H1 (cell line): ENCODE measurements at places on chromosomes 2 and 18.

GRCh38 chr18:27785815-27786471 lies 391.0 kb downstream of the CDH2 start:
- no peak overlapping the region for H3K27ac ChIP-seq
- no peak overlapping the region for H3K4me3 ChIP-seq
- no peaks in the 10 kb centered on the region for H3K27me3 ChIP-seq
- DNase-seq, result no peak

DNA sequence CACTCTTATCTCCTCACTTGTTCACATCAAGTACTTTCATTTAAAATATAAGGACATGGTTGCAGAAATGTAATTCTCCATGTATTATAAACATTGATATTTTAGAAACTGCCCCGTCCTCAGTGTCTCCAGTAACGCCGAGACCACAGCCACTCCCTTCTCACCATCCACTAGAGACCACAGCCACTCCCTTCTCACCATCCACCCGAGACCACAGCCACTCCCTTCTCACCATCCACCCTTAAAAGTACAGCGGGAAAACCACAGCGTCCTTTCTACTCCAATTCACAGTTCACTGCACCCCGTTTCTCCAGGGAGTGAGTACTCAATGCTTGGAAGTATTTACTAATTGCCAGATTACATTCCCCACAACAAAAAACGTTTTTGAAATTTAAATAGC lies 1452.2 kb upstream of the ACVR2A start:
- DNase-seq, result no peak
- H3K4me1 ChIP-seq, result no peaks in the 10 kb centered on the region
- no peaks in the 10 kb centered on the region for H3K36me3 ChIP-seq
- no peak overlapping the region for H3K4me3 ChIP-seq
- H3K27me3 ChIP-seq, result no peaks in the 10 kb centered on the region

DNA sequence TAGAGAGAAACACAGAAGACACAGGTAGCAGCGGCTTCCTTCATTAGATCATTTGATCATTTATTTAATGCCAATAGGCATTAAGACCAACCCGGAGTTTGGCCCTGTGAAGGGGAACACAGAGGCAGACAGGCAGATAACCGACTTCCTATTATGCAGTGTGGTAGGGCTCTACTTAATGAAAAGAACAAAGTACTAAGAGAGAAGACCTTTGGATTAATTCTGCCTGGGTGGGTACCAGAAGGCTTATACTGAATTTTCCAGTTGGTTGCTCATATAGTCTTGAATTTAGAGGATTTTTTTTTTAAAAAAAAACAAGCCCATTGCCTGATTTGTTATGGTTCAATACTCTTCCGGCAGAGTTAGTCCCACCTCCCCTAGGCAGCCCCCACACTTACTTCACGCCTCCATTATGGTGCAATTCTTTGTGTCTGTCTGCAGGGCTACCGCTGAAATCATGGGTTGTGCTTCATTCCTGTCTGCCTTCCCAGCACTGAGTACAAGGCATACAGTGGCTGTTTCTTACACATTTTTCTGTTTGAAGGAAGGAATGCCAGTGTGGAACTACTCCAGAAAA lies 244.3 kb upstream of the APCDD1 start:
- no peaks in the 10 kb centered on the region for H3K4me1 ChIP-seq
- no peak for DNase-seq
- H3K27ac ChIP-seq, result no peak overlapping the region
- H3K36me3 ChIP-seq, result no peaks in the 10 kb centered on the region
- H3K27me3 ChIP-seq, result no peaks in the 10 kb centered on the region

DNA sequence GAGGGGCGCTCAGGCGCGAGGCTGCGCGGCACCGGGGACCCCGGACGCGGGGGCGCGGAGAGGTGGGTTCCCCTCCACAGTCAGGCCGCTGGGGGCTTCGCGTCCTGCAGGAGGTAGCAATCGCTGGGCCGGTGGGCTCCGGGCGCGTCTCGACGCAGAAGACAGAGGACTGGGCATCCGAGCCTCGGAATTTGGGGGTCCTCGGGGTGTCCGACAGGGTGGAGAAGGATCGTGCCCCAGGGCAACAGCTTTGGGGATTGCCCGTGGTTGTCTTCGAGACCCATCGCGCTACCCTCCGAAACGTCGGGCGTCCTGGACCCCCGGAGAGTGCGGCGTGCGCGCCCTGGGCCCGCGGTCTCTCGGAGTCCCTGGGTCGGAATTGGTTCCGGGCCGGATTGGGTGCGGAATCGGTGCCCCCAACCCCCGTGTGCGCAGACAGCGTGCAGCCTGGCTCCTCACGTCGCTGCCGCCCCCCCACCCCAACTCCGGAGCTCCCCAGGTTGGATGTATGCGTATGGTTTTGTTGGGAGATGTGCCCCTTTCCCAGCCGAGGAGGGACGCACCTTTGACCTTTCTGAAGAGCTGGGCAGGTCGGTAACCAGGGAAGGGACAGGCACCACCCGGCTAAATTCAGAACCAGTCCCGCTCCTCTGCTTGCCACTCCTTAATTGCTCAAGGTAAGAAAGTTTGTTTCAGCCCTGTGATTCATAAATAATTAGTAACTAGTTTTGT lies 750 bp downstream of the NPAS2 start:
- no peaks in the 10 kb centered on the region for H3K36me3 ChIP-seq
- peaks cover 57% of the 10 kb centered on the region for H3K27me3 ChIP-seq

DNA sequence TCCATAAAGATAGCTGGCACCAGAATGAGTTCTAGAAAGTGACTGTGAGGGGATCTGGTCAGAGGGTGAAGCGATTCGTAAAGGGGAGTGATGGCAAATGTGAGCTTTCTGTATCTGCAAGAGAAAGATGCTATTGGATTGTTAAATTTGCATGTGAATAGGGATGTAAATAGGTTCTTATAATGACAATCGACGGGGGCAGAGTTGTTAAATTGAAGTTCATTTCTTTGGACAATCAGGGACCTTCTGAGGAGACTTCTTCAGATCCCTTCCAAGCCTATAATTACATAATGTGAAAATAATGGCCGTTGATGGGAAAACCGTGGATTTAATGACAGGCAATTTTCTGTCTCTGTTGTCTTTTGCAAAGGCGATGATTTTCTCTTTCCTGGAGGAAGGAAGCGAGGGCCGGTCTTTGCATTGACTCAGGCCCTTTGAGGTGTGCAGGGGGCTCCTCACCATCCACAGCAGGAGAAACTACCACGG lies 52.2 kb upstream of the TMEM18 start:
- H3K36me3 ChIP-seq, result no peaks in the 10 kb centered on the region
- H3K27ac ChIP-seq, result peak overlapping the region; percentile 89
- no peaks in the 10 kb centered on the region for H3K27me3 ChIP-seq
- peaks cover 10% of the 10 kb centered on the region for H3K4me1 ChIP-seq
- peak overlapping the region; percentile 5; the same call in 1 of the 2 replicates for H3K4me3 ChIP-seq

GRCh38 chr2:86229221-86229620 lies 30.0 kb downstream of the MRPL35 start:
- no peaks in the 10 kb centered on the region for H3K36me3 ChIP-seq
- no peaks in the 10 kb centered on the region; the same call in 1 of the 2 replicates for H3K4me1 ChIP-seq
- no peak overlapping the region for H3K27ac ChIP-seq
- DNase-seq, result no peak
- H3K27me3 ChIP-seq, result no peaks in the 10 kb centered on the region
- H3K4me3 ChIP-seq, result no peak overlapping the region

GRCh38 chr2:23706613-23707078 lies 220.3 kb downstream of the ATAD2B start:
- H3K4me3 ChIP-seq, result no peak overlapping the region
- no peaks in the 10 kb centered on the region for H3K27me3 ChIP-seq
- H3K4me1 ChIP-seq, result peaks cover 10% of the 10 kb centered on the region
- no peak overlapping the region for H3K27ac ChIP-seq

GRCh38 chr2:179528576-179529069 lies 264.0 kb upstream of the SESTD1 start:
- H3K27ac ChIP-seq, result no peak overlapping the region
- no peak for DNase-seq
- no peak overlapping the region for H3K4me3 ChIP-seq
- no peaks in the 10 kb centered on the region for H3K27me3 ChIP-seq
- H3K36me3 ChIP-seq, result no peaks in the 10 kb centered on the region
- no peaks in the 10 kb centered on the region; the same call in 1 of the 2 replicates for H3K4me1 ChIP-seq

DNA sequence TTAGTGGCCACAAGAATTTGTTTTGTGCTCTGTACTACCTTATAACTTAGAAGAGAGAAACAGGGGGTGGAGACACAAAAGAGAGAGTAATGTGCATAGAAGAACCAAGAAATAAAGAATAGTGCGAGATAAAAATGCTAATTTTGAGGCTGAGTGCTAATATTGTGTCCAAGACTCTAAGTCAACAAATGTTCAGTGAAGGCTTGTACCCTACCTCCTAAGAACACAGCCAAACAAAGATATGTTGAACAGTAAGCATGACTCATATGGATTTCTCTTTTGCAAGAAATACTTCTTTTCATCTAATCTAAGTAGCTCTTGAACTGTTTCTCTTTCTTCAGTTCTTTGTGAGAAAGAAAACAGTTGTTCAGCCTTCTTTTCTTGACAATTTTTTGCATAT lies 45.2 kb downstream of the GAREM1 start:
- H3K4me3 ChIP-seq, result no peak overlapping the region
- no peaks in the 10 kb centered on the region for H3K4me1 ChIP-seq
- H3K27me3 ChIP-seq, result no peaks in the 10 kb centered on the region
- no peak for DNase-seq

- H3K36me3 ChIP-seq, result no peaks in the 10 kb centered on the region
- H3K4me3 ChIP-seq, result no peak overlapping the region
- no peak overlapping the region for H3K27ac ChIP-seq
- H3K4me1 ChIP-seq, result peaks cover 2% of the 10 kb centered on the region; the same call in 1 of the 2 replicates
These were observed 143.5 kb upstream of the NCK2 start for GRCh38 chr2:105600949-105601794.

DNA sequence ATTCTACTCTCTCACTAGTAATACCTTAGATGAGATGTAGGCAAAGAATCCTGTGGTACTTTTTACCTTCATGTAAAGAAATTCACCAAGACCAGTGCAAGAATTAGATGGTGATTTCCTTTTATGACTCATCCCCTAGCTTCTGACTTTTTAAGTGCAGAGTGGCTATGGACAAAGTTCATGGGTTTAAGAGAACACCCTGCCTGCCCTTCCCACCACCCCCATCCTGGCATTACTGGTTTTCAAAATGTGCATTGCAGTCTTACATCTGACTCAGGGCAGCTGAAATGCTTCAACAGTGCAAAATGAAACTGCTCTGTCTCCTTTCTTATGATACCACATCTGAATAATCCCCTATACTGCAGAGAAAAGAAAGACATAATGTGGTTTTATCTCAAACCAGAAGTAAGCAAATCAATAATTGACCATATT lies 22.6 kb downstream of the MAIP1 start:
- no peaks in the 10 kb centered on the region for H3K36me3 ChIP-seq
- no peak overlapping the region for H3K4me3 ChIP-seq
- no peak for DNase-seq
- no peaks in the 10 kb centered on the region for H3K27me3 ChIP-seq
- no peak overlapping the region for H3K27ac ChIP-seq

- H3K36me3 ChIP-seq, result no peaks in the 10 kb centered on the region
- H3K4me1 ChIP-seq, result peaks cover 13% of the 10 kb centered on the region
- H3K4me3 ChIP-seq, result no peak overlapping the region; the same call in 1 of the 2 replicates
- H3K27me3 ChIP-seq, result no peaks in the 10 kb centered on the region
- H3K27ac ChIP-seq, result no peak overlapping the region
These were observed 131.9 kb downstream of the GLI2 start for GRCh38 chr2:120867290-120868241.

DNA sequence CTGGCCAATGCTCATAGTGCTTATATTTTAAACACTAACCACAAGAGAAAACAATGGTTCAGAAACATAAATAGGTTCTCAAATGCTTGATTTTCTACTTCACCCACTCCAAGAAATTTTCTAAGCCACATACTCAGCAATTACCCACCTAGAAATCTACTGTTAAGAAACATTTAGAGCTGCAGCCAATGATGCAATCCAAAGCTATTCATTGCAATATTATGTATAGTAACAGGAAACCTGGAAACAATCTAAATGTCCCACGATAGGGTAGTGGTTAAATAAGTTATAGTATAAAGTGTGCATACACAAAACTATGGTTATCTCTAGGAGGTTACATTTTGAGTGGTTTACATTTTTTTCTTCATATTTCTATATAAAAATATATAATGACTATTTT lies 5.7 kb downstream of the FAM237A start:
- H3K4me3 ChIP-seq, result no peak overlapping the region
- no peak for DNase-seq
- no peak overlapping the region for H3K27ac ChIP-seq
- no peaks in the 10 kb centered on the region for H3K36me3 ChIP-seq
- H3K27me3 ChIP-seq, result 0 out of 2 replicates have a peak, but pooled peaks cover 3% of the 10 kb centered on the region

DNA sequence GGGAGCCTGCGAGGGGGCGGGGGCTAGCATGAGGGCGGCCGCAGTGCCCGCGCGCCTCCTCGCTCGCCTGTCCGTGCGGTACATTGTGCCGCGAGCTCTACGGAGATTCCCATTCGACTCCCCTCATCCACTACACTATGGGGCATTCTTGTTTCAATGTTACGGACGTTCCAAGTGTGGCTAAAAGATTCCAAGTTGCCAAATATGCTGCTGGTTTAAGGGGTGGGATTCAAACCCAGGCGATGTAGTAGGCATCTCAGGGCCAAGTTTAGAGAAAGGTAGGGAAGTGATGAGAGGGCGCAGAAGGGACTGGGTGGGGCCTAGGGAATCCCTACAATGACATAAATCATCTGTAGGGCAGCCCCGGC lies 10.0 kb upstream of the CRYBA2 start:
- no peak overlapping the region for H3K27ac ChIP-seq
- DNase-seq, result no peak
- H3K4me1 ChIP-seq, result peaks cover 32% of the 10 kb centered on the region

- H3K36me3 ChIP-seq, result peaks cover 35% of the 10 kb centered on the region
- no peak overlapping the region for H3K4me3 ChIP-seq
- H3K27ac ChIP-seq, result no peak overlapping the region
- no peaks in the 10 kb centered on the region for H3K4me1 ChIP-seq
These were observed 85.7 kb upstream of the FRZB start for GRCh38 chr2:182951948-182952663.

- DNase-seq, result no peak
- no peak overlapping the region for H3K4me3 ChIP-seq
- H3K27me3 ChIP-seq, result no peaks in the 10 kb centered on the region
These were observed 115.8 kb downstream of the CABLES1 start for GRCh38 chr18:23250893-23251656.

DNA sequence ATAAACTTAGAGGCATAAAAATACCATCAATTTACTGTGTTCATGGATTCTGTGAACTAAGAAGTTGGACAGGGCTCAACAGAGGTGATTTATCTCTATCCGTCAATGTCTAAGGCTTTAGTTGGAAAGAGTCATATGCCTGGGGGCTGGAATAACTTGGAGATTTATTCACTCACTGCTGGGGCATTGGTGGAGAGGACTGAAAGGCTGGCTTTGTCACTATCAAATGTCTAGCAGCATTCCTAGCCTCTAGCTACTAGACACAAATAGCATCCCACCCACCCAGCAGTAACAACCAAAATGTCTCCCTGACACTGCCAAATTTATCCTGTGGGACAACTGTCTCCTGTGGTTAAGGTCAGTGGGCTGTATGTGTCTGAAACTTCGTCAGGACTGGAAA lies 71.0 kb downstream of the EVA1A start:
- H3K4me1 ChIP-seq, result no peaks in the 10 kb centered on the region
- H3K4me3 ChIP-seq, result no peak overlapping the region
- H3K27ac ChIP-seq, result no peak overlapping the region
- no peaks in the 10 kb centered on the region for H3K27me3 ChIP-seq
- no peaks in the 10 kb centered on the region for H3K36me3 ChIP-seq

- no peaks in the 10 kb centered on the region for H3K27me3 ChIP-seq
- H3K36me3 ChIP-seq, result no peaks in the 10 kb centered on the region
- no peak overlapping the region for H3K27ac ChIP-seq
- no peak overlapping the region for H3K4me3 ChIP-seq
- DNase-seq, result no peak
- no peaks in the 10 kb centered on the region for H3K4me1 ChIP-seq
These were observed 7.3 kb downstream of the DIS3L2 start for GRCh38 chr2:231968820-231969219.
